ENCODE measurements at places on chromosomes 11 and 22.

DNA sequence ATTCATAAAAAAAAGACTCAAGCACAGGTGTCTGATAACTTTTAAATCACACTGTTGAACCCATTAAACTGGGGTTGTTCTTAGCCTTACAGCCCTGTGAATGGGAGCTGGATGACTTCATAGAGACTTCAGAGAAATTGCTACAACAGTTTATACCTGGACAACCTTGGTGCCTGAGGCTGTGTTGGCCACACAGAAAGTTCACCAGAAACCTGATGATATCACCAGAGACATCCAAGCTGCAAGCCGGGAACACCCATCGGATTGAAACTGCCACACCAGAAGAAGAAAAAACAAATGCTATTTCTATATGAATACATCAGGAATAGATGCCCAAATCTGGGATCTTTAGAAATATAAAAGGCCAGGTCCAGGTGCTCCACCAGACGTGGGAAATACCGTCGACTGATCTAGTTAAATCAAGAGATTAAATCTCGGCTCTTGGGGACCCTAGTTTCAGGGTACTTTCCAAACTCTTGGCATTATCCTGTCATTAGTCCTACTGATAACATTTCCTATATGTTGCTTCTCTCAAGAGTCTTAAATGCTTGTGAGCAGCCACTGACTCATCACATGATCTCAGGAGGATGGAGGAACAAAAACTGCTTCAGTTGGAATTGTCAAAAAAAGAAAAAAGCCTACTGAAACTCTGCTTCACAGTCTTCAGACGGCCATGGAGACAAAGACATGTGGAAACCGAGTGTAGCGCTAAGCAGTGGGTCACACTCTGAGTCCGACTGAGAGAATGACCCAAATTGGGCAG lies 28.6 kb upstream of the APOL5 start:
- no peak for DNase-seq

- no peak for DNase-seq
Observed at GRCh38 chr11:6319001-6319703, 1.1 kb downstream of the CAVIN3 start.

DNA sequence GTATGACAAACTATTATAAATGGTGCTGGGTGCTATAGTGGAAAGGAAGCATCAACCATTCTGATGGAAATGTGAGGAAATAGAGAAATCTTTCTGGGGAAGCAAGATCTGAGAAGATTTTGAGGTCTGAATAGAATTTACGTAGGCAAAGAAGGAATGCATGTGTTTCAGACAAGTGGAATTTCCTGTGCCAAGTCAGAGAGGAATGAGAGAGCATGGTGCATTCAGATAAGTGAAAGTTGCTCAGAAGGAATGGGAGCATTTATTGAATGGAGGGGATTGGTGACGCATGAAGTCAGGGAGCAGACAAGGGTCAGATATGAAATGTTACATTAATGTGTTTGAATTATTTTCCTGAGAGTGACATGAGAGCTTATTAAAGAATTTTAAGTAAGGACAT lies 725.5 kb downstream of the METTL15 start:
- DNase-seq = no peak

GRCh38 chr11:67282155-67282875 lies 6.8 kb upstream of the ANKRD13D start:
- DNase-seq = no peak

DNA sequence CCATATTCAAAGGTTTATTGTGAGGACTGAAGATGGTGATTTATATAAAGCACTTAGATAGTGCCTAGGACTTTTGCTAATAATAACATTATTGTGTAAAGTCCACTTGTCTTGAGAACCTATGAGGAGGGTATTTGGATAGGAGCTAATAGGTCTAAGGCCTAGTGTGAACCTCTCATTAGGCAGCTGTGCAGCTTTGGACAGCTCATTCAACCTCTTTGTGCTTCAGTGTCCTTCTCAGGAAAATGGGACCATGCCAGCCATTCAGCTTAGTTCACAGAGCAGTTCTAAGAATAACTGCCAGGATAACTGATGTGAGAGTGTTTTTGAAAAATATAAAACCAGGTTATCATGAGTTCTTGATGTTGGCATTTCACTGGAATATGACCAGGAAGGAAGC lies 56.2 kb downstream of the NAV2 start:
- DNase-seq = no peak

GRCh38 chr11:76033699-76034098 lies 172.6 kb downstream of the WNT11 start:
- DNase-seq = no peak

DNA sequence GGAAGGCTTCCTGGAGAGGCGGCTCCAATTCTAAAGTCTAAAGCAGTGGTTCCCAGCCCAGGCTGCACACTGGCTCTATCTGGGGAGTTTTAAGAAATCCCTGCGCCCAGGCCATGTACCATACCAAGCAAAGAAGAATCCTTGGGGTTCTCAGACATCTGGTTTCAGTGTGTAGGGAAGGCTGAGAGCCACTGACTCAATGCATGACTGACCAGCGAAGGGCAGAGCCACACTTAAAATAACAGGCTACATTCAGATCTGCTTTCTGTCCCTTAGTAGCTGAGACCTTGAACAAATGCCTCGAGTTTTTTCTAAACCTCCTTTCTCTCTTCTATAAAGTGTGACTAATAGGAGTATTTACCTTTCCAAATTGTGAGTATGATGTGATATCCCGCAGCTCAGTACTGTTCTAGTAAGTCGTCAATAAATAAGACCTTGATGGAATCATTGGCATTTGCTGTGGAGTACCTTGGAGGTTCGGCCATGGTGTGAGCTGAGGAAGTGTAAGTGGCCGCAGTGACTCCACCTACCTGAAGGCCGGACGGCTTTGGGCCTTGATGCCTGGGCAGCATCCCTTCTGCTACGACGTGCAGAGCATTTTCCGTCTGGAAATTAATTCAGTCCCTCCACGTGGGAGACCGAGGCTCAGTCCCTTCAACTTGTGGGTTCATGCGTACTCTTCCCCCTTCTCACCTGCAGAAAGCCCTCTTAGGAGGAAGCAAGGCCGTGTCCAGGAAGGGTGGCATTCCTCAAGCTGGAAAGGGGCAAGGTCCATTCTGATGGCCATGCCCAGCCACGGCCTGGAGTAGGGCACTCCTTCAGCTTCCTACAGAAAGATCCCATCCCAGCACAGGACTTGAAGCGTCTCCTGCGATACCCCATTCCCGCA lies 25.1 kb downstream of the GLB1L2 start:
- no peak for DNase-seq

- no peak for DNase-seq
Observed at GRCh38 chr11:83682611-83682973, 396.4 kb upstream of the CCDC90B start.

- no peak for DNase-seq
Observed at GRCh38 chr11:129505266-129505665, 129.6 kb downstream of the BARX2 start.

- no peak for DNase-seq
Observed at GRCh38 chr11:86948733-86949132, 6.5 kb downstream of the FZD4 start.

DNA sequence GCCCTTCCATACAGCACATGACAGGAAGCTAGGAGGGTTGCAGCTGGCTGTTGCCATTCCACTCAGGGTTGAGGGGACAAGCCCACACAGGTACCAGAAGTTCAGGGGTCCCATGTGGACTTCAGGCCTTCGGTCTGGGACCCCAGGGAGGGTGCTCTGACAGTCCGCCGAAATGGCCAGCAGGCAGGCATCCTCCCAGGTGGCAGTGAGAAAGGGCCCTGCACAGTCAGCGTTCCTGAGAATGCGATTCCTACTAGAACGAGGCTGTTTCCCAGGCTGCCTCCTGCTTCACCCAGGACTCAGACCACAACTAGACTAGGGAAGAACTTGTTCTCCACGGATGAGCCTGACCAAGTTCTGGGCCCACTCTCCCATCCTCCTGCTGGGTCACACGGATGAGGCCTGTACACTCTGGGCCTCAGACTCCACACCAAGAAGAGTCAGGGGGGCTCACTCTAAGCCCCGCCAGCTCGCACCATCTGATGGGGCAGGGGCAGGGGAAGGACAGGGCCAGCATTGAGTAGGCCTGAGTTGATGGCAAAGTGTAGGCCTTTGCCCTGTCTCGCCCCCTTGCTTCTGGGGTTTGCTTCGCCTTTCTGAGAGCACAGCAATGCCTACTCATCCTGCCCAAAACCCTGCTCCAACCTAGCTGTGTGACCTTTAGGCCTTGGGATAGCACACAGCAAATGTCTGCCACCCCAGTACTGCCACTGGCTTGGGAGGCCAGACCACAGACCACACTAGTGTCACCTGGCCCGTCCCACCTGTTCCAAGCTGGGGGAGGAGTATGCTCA lies 14.0 kb downstream of the KCNQ1OT1 start:
- no peak for DNase-seq

- DNase-seq = no peak
Observed at GRCh38 chr22:36347094-36347493, 40.7 kb downstream of the MYH9 start.

- DNase-seq = no peak
Observed at GRCh38 chr22:46770726-46771125, 8.3 kb downstream of the TBC1D22A start.

- no peak for DNase-seq
Observed at GRCh38 chr11:45810431-45811108, 5.6 kb downstream of the SLC35C1 start.

- DNase-seq = no peak
Observed at GRCh38 chr22:27972732-27973698, 54.0 kb upstream of the PITPNB start.

GRCh38 chr11:76455331-76455730 lies 10.5 kb downstream of the EMSY start:
- DNase-seq = no peak
